Activated CD8-positive, alpha-beta memory T cell treated with anti-CD3 and anti-CD28 coated beads for 24 hours (primary cell): ENCODE measurements at places on chromosomes 4 and X.

GRCh38 chrX:39674490-39675161, 423.1 kb downstream of the BCOR start:
- DNase-seq, result no peak

GRCh38 chr4:95614684-95615205, 66.0 kb upstream of the UNC5C start:
- DNase-seq, result no peak

- DNase-seq, result peak; percentile 11
Observed at GRCh38 chr4:8829584-8829983, 42.1 kb downstream of the HMX1 start.

DNA sequence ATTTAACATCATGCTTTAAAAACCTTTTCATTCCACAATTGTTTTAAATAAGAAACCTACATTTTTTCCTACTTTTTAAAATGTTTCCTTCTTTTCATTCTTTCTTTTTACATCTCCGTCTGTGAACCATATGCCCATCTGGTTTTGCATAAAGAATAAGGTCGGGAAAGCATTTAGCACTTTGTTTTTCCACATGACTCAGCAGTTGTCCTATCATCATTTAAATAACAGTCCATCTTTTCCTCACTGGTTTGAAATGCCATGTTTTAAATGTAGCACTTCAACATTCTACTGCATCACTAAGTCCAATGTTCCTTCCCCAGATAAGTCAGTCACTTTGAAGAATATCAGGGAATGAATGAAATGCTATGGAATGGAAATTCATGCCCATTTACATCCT, 128.4 kb downstream of the SH3RF1 start:
- DNase-seq, result no peak
